Right hindlimb (tissue), 1 donor: ENCODE measurements at places on chromosomes 4 and X.

GRCh38 chrX:131792789-131793462 lies 230.2 kb upstream of the STK26 start:
- no peak for DNase-seq

GRCh38 chr4:98530572-98530971 lies 127.8 kb downstream of the TSPAN5 start:
- no peak for DNase-seq

GRCh38 chrX:39688576-39689375 lies 409.0 kb downstream of the BCOR start:
- peak; percentile 73 for DNase-seq

GRCh38 chr4:23889814-23890341 lies at the start of gene PPARGC1A:
Gene PPARGC1A (minus strand): TSS chr4:23890047. CDS start chr4:23889957, 90 bp downstream.
- DNase-seq = peak; percentile 58

DNA sequence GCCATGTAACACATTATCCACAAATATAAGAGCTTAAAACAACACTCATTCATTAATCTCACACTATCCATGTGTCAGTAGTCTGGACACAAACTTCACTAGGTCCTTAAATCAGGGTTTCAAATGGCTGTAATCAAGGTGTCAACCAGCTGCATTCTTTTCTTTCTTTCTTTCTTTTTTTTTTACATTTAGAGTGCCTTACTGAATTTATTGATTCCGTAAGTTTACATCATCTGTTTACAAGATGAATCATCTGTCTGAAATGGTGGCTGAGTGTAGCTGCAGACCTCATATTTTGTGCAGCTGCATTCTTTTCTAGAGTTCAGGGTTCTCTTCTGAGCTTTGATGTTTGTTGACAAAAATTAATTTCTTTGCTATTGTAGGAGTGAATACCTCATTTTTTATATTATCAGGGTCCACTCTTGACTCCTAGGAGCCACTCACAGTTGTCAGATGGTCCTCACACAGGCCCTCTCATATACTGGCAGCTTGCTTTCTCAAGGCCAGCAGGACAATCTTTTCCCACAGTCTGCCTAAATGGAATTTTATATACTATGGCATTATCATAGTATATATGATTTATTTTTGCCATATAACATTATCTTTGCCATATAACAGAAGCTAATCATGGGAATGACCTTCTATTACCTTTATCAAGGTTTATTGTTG lies 37.8 kb downstream of the SPOCK3 start:
- no peak for DNase-seq
